ENCODE measurements at places on chromosomes 12 and 14. TPM values are rescaled to one million over a fixed set of nuclear protein-coding genes. Genes with fewer than 3 reads are reported as not detected.
A peak's percentile ranks its signal among the peaks of the same experiment; 100 is the strongest.

PPM1H gene
- 4.3 TPM for total RNA-seq

ABCD2 gene
- total RNA-seq, result 0.12 TPM

KERA gene
- not detected for total RNA-seq

- H3K27me3 ChIP-seq, result no peaks in the 10 kb centered on the region
- DNase-seq, result no peak
- H3K4me1 ChIP-seq, result peaks cover 15% of the 10 kb centered on the region
- no peak overlapping the region for H3K27ac ChIP-seq
Observed at GRCh38 chr14:73888971-73889370, 2.3 kb downstream of the ZNF410 start.

GRCh38 chr12:53221203-53222080, 10.6 kb downstream of the RARG start:
- H3K27ac ChIP-seq, result peak overlapping the region; percentile 93
- H3K4me1 ChIP-seq, result peaks cover 35% of the 10 kb centered on the region
- no peaks in the 10 kb centered on the region for H3K27me3 ChIP-seq
- peak overlapping the region; percentile 71 for H3K4me3 ChIP-seq
- no peaks in the 10 kb centered on the region for H3K36me3 ChIP-seq

DNA sequence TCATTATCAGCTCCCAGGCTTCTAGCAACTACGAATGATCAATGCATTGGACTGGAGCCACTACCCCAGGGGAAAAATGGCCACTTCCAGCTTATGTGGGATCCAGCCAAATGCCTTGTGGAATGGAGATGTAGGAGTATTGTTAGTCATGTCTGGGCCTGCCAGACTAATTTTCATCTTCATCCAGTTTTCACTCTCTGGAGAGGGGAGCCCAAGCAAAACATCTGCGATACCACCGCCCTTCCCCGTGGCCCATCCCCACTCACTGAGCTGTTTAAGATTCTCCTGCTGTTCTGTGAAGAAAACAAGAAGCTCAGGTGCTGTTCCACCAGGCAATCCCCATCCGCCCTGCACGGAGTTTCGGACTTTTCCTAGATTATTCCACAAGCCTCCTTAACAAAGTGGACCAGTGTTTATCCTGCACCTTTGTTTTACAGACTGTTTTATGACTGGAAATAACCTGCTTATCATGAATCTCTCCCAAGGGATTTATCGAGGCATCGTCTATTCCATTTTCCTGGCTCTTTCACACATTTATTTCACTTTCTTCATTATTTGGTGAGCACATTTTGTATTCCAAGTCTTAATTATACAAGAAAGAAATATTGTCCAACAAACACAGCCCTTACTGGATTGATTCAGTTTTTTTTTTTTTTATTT, 35.5 kb upstream of the MAX start:
- no peak overlapping the region for H3K4me3 ChIP-seq
- no peaks in the 10 kb centered on the region for H3K36me3 ChIP-seq
- DNase-seq, result no peak

DNA sequence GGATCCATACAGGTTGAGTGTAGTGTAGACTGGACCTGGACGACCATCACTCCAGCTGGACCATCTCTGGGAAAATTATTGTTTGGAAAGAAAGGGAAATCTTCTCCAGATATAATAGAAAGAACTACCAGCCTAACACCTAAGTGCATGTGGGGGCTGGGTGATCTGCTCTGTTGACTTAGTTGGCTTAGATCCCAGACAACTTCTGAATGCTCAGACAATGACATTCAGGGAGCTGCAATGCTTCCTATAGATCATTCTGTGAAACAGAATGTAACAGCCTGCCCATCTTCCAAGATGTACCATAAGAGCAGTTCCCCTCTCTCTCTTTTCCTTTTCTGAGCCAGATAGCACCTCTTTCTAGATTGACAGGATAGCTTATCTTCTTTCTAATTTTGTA, 572.8 kb upstream of the STXBP6 start:
- no peaks in the 10 kb centered on the region for H3K4me1 ChIP-seq
- no peak for DNase-seq
- no peak overlapping the region for H3K4me3 ChIP-seq
- no peaks in the 10 kb centered on the region for H3K27me3 ChIP-seq

DNA sequence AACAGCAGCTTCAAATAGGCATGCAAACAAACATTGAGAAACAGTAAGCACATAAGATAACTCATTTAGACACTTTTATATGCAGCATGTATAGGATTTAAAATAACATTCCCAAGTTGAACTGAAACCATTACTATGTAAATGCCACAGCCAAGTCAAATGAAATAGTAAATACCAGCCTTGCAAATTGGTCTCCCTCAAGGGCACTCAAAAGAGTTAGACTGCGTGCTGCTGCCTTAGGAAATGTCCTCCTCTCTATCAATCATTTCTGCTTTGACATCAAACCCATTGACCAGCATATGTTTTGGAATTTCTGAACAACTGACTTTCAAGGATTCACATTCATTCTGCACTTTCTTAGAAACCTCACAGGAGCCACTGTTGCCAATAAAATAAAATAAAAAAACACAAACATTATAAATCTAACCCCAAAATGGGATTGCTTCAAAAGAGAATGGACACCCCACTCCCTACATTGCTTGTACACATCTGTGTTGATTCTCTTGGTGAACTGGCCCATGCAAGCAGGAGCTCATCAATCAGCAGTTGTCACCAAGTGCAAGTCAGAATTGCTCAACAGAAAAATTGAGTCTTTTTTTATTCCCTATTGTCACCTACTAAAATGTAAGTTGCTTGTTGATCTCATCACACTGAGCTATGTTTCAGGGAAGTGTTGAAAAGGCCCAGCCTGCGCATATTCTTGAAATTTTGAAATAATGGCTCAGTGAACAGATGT, 256.2 kb downstream of the DAD1 start:
- H3K4me3 ChIP-seq, result no peak overlapping the region
- H3K27me3 ChIP-seq, result no peaks in the 10 kb centered on the region
- no peaks in the 10 kb centered on the region for H3K36me3 ChIP-seq
- peaks cover 4% of the 10 kb centered on the region for H3K4me1 ChIP-seq
- peak overlapping the region; percentile 27 for H3K27ac ChIP-seq

- peaks cover 8% of the 10 kb centered on the region for H3K36me3 ChIP-seq
- H3K27ac ChIP-seq, result peak overlapping the region; percentile 89
- peaks cover 30% of the 10 kb centered on the region for H3K4me1 ChIP-seq
- peak; percentile 75 for DNase-seq
- peak overlapping the region; percentile 72 for H3K4me3 ChIP-seq
- H3K27me3 ChIP-seq, result no peaks in the 10 kb centered on the region
Observed at GRCh38 chr14:104795781-104796686, 486 bp upstream of the AKT1 start.

- no peak overlapping the region for H3K27ac ChIP-seq
- H3K27me3 ChIP-seq, result no peaks in the 10 kb centered on the region
- no peak overlapping the region for H3K4me3 ChIP-seq
- no peaks in the 10 kb centered on the region for H3K36me3 ChIP-seq
- peaks cover 18% of the 10 kb centered on the region for H3K4me1 ChIP-seq
Observed at GRCh38 chr12:47867495-47867941, 37.3 kb downstream of the VDR start.

DNA sequence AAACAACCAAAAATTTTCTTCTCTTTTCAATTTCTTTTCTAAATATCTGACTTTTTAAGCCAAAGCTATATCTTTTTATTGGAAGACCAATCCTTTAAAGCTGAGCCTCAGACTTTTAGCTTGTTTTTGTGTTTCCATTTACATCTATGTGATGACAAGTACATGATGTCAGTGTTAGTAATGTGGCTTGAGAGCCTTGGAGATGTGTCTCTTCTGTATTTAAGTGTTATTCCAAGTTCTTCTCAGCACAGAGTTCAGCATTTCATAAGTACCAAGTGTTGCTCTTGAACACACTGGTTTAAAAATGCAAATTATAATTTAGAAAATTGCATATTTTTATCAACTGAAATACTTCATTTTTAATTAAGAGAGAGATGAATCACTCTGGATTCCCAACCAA, 948.9 kb upstream of the FLRT2 start:
- no peaks in the 10 kb centered on the region for H3K4me1 ChIP-seq
- DNase-seq, result no peak
- H3K4me3 ChIP-seq, result no peak overlapping the region
- no peaks in the 10 kb centered on the region for H3K27me3 ChIP-seq
- no peaks in the 10 kb centered on the region for H3K36me3 ChIP-seq

DNA sequence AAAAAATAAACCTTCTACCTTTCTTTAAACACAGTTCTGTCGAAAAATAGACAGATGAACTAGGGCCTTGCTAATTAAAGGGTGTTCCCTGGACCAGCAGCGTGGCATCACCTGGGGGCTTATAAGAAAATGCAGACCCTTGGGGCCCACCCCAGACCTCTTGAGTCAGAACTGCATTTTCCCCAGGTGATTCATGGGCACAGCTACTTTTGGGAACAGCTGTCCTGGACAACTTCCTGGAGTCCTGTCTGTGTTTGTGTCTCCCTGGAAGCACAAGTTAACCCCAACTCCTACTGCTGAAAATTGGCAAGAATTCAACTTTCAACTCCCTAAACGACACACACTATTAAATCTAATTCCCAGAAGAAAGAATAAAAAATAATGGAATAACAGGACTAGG, 17.8 kb downstream of the FBLN5 start:
- H3K27ac ChIP-seq, result no peak overlapping the region
- no peaks in the 10 kb centered on the region for H3K4me1 ChIP-seq
- no peak for DNase-seq
- H3K4me3 ChIP-seq, result no peak overlapping the region
- H3K27me3 ChIP-seq, result no peaks in the 10 kb centered on the region
- H3K36me3 ChIP-seq, result no peaks in the 10 kb centered on the region

DNA sequence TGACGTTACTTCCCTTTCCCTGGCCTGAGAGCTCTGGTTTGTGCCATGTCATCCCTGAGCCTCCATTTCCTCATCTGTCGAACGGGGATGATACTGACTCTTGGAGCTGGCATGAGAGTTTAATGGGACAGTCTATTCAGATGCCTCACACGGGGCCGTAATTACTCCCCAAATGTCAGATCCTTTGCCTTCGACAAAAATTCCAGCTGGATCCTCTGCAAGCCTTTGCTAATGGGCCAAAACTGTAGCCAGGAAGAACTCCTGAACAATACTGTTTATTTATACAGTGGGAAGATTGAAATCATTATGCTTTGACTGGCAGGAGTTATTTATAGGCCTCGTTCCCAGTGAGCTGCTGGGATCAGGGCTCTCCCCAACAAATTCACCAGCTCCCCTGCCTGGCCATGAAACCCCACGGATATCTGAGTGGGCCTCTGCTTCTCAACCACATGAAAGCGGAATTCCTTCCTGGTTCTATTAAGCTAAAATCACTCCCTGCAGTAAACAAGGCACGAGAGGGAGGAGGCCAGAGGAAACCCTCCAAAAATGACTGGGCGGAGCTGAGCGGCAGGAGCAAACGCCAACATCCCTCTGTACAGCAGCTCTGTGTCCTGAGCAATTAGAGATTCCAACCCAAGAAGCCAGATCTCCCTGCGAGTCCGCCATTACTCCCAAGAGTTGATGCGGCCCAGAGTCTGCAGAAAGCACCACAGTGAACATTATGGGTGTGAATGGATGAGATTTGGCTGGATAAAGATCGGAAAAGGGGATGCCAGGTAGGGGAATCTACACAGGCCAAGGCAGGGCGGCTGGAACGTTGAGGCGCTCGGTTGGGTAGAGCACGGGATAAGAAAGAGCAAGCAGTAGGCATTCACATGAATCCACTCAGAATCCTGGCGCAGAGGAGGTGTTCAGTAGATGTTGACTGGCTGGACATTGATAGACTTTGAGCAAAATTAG, 326.1 kb downstream of the BCL11B start:
- H3K27me3 ChIP-seq, result no peaks in the 10 kb centered on the region
- DNase-seq, result no peak
- H3K4me1 ChIP-seq, result no peaks in the 10 kb centered on the region
- H3K4me3 ChIP-seq, result no peak overlapping the region
- no peaks in the 10 kb centered on the region for H3K36me3 ChIP-seq
- no peak overlapping the region for H3K27ac ChIP-seq

DNA sequence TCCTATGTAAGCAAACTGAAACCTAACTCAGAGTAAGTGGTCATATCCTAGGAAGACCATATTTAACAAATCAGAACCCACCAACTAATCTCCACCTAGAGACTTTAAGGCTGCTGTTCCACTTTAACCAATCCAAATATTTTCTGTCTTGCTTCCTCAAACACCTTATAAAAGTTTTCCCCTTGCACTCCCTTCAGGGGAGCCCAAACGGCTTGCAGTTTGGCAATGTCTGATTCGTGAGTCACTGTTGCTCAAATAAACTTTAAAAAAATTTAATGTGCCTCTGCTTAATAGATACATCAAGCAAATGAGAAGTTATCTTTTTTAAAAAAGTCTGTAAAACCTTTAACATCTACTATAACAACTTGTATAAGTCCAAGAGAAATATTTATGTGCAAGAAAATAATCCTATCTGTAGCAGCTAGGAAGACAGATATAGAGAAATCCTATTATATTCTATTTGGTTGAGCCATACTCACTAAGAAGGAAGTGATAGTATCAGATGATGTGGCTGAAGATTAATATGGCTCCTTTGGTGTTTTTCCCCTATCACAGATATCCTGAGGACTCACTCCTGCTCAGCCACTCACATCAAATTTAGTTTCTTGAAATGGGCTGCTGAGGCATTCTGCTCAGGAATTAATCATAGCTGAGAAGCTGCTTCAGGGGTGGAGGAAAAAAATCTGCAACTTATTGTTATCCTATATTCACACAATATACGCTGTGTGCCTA, 65.1 kb upstream of the DUSP6 start:
- DNase-seq, result no peak
- no peak overlapping the region for H3K27ac ChIP-seq
- H3K4me1 ChIP-seq, result no peaks in the 10 kb centered on the region
- no peaks in the 10 kb centered on the region for H3K36me3 ChIP-seq
- H3K27me3 ChIP-seq, result no peaks in the 10 kb centered on the region
